ENCODE measurements at places on chromosomes 7 and 10.

DNA sequence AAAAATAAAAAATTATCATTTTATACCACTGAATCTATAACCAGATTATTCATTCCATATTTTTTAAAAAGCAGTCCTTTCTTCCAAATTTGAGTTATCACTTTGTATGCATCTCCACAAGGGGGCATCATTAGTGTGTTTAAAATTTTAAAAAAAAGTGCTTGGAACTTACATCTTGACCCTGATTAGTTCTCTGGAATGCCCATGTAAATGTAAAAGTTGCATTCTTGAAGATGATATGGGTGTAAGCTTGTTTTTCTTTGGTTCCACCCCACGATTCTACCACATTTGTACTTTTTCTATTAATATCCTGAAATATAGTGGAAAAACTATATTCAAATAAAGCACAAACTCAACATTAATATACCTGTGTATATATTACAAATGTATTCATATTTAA lies 144.9 kb downstream of the ELAPOR2 start:
- DNase-seq: peak; percentile 55

DNA sequence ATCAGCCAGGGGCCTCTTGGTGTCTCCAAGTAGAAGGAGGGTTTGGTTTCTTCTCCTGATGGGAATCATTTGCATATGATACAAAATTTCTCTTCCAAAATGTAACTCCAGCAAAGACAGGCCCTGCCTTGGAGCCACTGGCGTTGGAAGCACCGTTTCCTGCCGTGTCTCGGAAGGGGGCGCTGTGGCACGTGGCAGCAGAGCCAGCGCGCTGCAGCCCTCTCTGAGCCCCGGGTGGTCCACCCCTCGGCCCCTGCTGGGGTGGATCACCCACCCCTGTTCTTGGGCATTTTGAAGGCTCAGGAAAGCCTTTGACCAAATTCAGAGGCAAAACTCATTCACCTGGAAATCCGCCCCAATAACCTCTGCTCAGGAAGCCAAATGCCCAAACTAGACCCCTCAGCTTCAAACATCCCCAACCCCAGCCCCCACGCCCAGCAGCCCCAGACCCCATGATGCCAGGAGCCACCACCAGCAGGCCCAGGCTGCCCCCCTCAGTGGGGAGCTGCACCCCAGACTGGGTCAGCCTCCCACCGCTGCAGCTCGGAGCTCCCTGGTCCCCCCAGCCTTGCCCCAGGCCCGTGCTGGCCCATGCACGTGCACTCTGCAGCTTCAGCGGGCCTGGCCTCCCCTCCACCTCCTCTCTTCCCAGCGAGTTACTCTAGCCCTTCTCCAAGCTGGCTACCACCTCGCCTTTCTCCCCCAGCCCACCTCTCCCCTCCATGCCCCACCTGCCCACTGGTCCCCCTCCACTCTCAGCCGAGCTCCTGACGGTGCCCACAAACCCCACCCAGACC lies 29.5 kb upstream of the ELFN1 start:
- no peak for DNase-seq

DNA sequence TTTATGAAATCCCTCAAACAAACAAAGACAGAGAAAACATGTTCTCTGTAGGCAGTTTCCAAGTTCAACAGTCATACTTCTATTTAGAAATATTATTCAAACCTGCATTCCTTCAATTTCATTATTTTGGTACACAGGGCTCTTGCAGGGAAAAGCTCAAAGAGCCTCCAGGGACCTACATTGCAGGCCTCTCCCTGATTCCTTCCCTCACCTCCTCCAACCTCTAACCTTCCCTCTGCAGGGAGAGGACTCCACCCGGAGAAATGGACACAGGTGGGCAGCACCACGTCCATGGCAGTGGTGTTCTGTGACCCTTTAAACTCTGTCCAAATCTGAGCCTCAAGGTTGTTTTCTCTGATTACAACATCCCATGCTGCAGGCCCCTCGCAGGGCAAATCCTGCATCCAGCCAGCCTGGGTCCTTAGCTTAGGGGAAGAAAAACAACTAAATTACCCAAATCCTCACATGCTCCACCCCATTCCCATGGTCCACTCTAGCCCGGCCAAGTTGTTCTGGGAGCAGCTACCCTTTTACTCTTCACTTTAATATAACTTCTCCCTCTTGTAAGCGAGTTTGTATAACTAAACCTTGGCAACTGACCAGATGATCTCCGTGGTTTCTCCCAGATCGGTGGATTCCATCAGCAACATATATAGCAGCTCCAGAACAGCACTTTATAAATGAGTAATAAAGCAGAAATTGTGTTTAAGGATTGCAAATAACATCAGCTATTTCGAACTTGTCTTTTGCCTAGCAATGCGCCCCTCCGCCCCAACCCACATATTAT lies 129.8 kb downstream of the CUBN start:
- DNase-seq: peak; percentile 92

DNA sequence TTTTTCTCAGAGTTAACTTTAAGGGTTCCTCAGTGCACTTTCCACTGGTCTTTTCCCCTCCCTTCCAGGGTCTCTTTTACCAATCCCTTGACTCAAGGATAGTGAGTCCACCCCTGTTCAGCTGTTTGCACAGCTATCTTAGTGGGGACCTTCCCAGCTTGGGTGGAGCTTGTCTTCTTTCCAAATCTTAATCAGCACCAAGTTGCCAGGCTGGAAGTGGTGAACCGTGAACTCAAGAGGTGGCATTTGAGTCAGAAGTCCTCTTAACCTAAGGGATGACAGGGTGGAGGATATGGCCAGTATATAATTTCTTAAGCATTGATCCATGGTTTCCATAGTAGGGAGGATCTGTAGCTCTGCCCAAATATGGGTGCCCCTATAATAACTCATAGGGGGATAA lies 25.0 kb downstream of the MAPK8 start:
- DNase-seq: no peak

DNA sequence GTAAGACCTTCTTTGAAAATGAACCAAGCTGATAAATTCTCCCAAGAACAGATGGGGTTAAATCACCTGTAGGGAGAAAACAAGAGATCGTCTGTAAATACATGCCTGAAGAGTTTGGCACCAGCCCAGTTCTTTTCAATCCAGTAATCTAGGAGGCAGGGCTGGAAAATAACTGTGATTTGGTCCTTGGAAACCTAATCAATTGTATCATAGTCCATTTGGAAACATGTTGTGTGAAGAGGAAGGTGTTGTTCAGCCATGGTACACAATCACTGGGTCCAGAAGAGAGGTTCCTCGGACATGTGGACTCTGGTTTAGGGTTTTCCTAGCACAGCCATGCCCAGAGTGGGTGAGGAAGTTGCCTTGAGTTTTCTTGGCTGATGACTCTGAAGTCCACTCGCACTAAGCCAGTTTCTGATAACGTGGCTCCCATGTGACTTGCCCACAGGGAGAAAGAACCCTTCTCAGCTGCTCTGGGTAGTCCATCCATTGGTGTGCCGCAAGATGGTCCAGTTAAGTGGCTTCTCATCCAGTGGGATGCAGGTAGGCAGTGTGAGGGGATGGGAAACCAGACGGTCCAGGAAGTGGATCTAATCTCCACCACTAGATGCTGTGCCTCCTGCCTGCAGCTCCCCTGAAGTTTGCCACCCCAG lies 5.1 kb downstream of the BLNK start:
- no peak for DNase-seq

- no peak for DNase-seq
Observed at GRCh38 chr10:131706952-131707351, 193.9 kb upstream of the PPP2R2D start.

DNA sequence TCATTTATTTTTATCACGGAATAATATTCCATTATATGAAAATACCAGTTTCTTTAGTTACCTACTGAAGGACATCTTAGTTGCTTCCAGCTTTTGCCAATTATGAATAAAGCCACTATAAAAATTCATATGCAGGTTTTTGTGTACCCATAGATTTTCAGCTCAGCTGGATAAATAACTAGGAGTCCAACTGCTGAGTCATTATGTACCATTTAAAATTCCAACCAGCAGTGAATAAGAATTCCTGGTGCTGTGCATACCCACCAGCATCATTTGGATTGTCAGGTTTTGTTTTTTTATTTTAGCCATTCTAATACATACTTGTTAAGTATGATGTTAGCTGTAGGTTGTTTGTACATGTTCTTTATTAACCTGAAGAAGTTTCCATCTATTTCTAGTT lies 14.5 kb downstream of the FAM24B start:
- DNase-seq: peak; percentile 60

DNA sequence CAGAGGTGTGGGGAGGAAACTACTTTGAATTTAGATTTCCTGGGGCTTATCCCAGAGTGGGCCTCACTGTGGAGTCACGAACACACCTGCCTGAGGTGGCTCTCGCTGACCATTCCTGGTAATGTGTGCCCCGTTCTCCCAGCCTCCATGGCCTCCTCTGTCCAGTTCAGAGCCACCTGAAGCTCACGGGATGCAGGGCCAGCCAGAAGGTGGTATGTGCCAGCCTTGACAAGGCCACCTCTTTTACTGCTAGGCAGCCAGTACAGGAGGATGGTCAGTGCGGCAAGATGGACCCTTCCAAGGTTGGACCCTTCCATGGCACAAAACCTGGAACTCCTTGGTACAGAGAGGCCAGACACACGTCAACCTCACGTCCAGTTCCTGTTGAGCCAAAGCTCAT lies 210.3 kb downstream of the DNAJB6 start:
- DNase-seq: no peak

- DNase-seq: peak; percentile 81
Observed at GRCh38 chr7:4725014-4725849, 43.1 kb downstream of the FOXK1 start.

DNA sequence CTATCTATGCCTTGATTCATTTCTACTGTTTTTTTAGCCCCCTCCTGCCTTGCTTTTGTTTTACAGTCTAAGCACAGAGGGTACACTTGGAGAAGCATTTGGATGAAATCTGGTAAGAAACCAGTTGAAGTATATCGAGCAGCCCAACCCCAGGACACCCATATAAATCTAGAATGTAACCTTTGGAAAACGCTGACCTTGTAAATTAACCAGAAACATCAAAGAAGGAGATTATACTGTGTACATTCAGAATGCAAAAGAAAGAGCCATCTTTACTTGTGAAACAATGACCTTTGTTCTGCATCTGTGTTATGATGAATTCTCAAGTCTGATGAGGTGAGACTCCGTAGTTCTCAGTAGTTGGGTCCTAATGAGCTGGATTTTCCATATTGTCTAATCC lies 49.3 kb upstream of the RAB18 start:
- DNase-seq: no peak

GRCh38 chr10:119375574-119376272 lies 166.8 kb downstream of the RGS10 start:
- DNase-seq: no peak

- DNase-seq: peak; percentile 45
Observed at GRCh38 chr7:127252778-127253280, at the start of gene GRM8. Gene GRM8 (minus strand): TSS chr7:127252941.

DNA sequence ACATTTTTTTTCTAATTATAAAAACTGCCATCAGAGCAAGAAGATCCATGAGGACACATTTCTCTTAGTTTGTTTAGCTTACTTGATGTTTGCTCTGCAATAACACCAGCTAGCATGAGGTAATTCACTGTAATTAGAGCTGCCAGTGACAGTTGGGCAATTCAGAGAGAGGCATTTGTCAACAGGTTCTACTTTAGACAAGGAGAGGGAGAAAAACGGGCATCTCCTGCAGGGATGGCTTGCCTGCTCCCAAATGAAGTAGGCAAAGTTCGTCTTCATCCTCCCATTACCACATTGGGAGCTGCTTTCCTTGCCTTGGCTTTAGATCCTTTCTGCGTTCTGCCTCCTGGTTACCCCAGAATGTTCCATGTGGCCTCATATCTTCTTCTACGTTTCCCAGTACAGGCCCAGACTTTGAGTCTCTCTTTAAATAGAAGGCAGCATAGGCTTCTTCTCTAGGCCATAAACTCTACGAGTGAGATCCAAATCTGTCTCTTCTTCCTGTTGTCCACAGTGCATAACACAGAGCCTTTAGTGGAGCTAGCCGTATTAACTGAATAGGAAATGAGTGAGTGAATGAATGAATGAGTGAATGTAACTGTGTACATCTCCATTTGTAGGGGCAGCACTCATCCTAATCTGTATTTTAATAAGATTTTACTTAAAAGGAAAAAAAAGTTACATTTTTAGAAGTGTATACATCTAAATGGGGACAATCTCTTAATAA lies 21.2 kb downstream of the ASB15 start:
- DNase-seq: no peak

GRCh38 chr7:138067774-138068173 lies 8.5 kb upstream of the AKR1D1 start:
- no peak for DNase-seq

DNA sequence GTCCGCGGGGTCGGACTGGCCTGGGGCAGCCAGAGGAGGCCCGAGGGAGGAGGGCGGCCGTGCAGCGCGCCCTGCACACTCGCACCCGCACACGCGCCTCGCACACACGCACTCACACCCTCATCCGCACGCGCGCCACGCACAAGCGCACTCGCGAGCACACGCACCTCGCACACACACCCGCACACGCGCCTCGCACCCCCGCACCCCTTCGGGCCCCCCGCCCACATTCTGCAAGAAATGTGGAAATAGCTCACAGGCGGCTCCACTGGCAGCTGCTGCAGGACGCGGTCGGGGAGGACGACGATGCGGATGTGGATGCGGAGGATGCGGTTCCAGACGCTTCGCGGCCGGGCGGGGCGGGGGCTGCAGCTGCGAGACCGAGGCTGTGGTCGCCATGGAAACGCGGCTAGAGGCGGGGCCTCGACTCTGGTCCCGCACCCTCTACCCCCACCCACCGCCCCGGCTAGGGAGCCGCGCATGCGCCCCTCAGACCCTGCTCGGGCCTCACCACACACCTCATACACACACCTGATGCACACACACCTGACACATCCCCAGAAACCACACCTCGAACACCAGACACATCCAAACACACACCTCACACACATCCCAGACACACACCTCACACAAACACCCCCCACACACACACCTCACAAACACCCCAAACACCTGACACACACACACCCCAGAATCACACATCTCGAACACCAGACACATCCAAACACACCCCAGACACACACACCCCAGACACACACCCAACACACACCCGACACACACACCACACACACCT lies at the start of gene CALY:
TSS of gene CALY (minus strand) at position 320 of the 793 bp plus-strand sequence. CDS start 7,907 bp downstream, outside the sequence.
- DNase-seq: no peak

GRCh38 chr7:39269034-39269433 lies 291.3 kb downstream of the POU6F2 start:
- DNase-seq: no peak

GRCh38 chr10:122113161-122113944 lies 124.4 kb downstream of the TACC2 start:
- peak; percentile 71 for DNase-seq

DNA sequence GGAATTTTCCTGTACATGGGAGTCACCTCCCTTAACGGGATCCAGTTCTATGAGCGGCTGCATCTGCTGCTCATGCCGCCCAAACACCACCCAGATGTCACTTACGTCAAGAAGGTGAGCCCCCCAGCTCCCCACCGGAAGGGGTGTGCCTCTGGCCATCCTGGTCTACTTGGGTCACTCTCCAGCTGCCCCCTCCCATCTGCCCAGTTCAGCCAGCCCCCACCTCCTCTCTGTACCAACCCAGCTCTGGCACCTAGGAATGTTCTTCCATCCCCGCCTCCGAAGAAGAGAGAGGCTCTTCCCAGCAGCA lies 5.0 kb downstream of the FASTK start:
- no peak for DNase-seq

GRCh38 chr7:158252081-158252836 lies 335.4 kb downstream of the PTPRN2 start:
- DNase-seq: no peak

GRCh38 chr10:29926693-29927048 lies 132.7 kb downstream of the JCAD start:
- DNase-seq: peak; percentile 56
